ENCODE measurements at places on chromosomes 2 and 18.

DNA sequence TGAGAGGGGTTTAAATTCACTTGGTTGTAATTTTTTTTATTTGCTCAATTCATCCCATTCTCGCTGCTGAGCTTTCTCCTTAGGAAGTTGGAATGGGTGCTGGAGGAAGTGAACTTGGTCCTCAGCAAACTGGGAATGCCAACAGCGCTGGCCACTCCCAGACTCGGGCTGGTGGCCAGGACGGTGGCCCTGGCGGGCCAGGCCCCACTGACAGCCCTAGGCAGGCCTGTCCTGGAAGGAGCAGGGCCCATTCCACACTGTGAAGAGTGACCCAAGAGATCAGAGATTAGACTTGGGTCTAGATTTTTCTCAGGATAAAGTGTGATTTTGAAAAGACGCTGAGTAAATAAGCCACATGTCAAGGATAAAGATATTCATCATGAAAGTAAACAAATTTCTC is 132.7 kb downstream of the HDAC4 start:
- DNase-seq, result no peak

DNA sequence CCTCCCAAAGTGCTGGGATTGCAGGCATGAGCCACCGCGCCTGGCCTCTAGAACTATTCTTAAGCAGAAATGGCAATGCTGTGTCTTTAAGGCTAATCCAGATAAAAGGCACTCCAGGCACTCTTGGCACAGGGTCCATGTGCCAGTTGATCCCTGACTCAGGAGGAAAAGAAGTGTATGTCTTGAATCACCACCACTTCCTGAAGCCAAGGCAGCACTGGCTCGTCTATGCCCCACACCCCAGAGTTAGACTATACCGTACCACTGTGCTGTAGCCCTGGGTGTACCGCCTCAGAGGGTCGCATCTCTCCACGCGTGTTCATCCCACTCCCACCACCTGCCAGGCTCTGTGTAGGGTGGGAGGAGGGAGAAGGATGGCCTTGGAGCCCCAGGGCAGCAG is 9.0 kb downstream of the TNFRSF11A start:
- DNase-seq, result no peak

DNA sequence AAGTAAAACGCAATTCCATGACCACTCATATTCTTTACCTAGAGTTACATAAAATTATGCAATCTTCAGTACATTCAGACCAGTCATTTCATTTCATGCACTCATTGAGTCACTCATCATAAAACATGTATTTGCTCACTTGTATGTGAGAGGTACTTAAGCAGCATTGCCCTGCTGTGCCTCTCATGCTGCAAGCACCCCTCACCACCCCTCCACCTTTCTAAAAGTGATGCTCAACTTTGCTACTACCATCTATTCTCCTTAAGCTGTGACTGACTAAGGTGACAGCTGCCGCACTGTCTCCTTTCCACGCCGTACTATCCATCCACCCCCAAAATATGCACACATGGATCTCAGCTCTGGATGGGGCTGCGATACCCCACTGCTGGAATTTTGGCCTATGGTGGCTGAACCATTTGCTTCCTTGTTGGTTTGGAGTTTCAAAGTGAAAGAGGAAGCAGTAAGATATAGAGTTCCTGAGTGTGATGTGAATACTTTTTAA is 7.2 kb downstream of the ARHGAP25 start:
- DNase-seq, result no peak

DNA sequence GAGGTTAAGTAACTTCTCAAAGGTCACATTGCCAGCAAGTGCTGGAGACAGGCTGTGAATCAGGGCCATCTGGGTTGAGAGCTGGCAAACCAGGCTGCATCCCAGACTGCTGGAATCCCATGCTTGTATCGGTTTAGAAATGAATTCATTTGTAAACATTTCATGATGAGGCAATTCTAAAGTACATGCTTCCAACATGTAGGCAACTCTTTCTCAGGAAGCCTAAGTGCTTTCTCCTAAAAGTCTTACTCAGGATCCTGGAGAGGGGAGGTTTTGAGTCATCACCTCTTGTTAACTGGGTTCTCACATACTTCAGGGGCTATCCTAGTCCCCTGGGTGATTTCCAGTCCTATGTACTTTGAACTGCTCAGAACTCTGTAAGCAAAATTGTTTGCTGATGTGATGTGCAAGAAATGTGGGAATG is 416.5 kb downstream of the MEIS1 start:
- DNase-seq, result no peak

DNA sequence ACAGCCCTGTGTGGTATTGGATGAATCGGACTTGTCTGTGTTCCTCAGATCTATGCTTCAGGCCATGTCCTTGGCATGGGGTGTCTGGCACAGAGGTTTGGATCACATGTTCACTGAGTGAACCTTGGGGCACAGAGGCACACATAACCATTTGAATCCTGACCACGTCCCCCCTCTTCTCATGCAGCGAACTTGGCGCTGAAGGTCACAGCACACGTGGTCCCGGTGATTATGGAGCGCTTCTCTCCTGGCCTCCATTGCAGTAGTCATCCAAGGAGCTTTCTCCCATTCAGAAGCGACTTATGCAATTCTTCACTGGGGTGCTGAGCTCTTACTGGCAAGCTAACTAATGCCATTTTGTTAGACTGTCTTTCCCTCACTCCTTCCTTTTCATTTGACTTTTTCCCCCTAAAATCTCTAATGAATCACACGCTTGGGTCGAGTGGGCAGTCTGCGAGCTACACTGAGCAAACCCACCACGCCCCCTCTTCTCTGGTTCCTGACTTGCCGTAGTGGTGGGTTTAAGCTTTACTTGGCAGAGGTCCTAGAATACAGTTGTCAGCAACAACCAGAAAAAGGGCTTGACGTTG is 59.4 kb downstream of the KCNG2 start:
- DNase-seq, result no peak

- DNase-seq, result no peak
Measured at GRCh38 chr18:57231864-57232263, 85.0 kb downstream of the BOD1L2 start.

- DNase-seq, result no peak
Measured at GRCh38 chr2:94960751-94961150, 64.8 kb upstream of the MAL start.

DNA sequence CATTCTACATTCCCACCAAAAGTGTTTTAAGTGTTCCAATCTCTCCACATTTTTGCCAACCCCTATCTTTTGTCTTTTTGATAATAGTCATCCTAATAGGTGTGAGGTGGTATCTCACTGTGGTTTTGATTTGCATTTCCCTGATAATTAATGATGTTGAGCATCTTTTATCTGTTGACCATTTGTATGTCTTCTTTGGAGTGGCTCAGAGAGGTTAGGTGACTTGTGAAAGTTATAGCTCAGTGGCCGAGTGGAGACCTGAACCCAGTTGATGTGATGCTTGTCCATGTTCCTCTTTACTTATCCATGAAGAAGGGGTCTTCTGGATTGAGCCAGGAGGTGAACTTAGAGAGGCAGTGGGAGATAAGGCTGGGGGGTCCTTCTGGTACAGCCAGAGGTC is 78.8 kb downstream of the DDX1 start:
- DNase-seq, result no peak

DNA sequence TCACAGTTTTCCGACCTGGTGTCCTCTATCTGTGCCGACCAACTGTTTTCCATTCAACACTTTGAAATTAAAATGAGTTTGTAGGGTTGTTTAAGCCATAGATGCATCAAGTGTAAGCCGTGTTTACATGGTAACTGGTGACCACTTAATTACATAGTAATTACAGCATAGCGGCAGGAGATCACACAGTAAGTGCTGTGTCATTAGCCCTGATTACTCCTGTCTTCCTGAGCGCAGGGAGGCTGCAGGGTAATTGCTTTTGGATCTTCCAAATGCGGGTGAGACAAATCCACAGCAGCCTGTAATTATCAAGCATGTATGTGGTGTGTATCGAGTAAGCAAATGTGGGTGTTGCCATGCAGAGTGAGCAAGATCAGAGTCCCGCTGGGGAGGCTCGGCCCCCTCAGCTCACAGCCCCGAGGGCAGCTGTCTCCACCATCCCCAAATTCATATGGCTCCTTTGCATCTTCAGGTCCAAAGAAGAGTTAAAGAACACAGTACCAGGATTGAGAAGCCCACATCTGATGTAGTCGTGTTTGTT is 71.5 kb upstream of the HDAC4 start:
- no peak for DNase-seq

GRCh38 chr2:209663139-209663538 is 108.5 kb upstream of the UNC80 start:
- DNase-seq, result no peak

- no peak for DNase-seq
Measured at GRCh38 chr18:111306-112014, 46.9 kb upstream of the USP14 start.

GRCh38 chr2:97831121-97831520 is 117.7 kb downstream of the ZAP70 start:
- DNase-seq, result no peak

DNA sequence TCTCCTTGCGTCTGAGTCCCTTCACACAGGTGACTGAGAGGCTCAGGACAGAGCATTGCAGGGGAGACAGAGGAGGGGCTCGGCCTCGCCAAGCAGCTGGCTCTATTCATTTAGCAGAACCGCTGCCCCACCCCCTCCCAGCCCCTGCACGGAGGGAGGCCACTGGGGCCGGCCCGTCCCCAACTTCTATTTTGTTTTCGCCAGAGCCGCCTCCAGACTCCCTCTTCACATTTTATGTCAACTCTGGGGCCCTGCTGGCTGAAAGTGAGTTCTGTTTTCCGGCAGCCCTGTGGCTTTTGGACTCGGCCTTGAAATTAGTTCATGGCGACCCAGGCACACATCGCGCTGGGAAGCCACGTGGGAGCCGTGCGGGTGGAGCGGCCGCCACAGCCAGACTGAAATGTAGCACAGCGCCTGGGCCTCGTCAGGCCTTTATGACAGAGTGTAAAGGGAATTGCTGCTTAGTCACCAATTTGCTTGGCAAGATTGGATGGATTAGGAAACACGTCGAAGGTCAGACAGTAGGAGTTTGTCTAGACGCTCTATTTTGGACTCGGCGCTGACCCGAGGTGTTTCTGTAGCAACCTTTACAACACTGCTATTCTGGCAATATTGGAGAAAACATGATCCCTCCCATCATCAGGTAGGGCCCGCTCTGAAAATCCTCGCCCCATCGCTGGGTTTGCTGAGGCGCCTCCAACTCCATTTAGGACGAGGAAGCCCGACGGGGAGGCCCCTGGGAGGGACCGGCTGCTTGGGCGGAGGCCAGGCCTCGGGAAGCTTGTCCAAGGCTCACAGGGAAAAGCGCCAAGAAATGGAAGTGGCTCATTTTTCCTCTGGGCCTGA is 90.7 kb upstream of the CTDP1 start:
- DNase-seq, result no peak

- no peak for DNase-seq
Measured at GRCh38 chr18:26255695-26256622, 29.7 kb downstream of the TAF4B start.

- DNase-seq, result no peak
Measured at GRCh38 chr2:168913495-168913894, 12.4 kb downstream of the G6PC2 start.

- no peak for DNase-seq
Measured at GRCh38 chr2:120885321-120885720, 149.7 kb downstream of the GLI2 start.

DNA sequence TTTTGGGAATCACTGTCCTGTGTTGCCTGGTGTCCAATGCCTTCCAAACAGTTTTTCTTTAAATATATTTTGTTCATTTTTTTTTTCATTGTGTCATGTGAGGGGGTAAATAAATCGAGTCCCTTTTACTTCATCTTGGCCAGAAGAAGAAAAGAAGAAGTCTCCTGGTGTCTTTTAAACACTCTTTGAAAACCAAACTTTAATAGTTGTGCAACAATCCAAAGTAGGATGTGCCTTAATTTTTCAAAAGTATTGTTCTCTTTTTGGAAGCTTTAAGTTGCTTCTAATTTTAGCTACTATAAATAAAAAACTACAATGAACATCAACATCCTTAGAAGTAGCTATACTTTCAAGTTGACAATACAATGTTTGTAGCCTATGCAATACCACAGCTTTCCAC is 154.9 kb downstream of the ATAD2B start:
- DNase-seq, result no peak

DNA sequence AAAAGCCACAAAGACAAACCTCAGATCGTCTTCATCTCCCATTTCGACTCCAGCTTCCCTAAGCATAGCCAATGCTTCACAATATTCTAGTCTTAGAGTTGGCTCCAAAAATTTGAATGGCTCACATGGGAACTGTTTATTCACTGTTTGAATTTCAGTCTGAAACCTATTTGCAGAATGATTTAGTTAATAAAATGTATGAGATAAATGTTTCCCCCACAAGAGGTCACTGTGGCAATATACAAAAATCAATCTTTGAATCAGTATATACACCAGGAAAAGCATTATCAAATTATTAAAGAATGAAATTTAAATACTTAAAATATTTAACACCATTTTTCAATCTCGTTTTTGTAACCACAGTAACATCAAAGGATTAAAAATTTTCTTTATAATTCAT is 40.0 kb upstream of the MCM6 start:
- no peak for DNase-seq

- DNase-seq, result no peak
Measured at GRCh38 chr18:7924616-7925015, 357.5 kb downstream of the PTPRM start.

GRCh38 chr2:215357660-215358059 is 45.8 kb downstream of the ATIC start:
- DNase-seq, result no peak

DNA sequence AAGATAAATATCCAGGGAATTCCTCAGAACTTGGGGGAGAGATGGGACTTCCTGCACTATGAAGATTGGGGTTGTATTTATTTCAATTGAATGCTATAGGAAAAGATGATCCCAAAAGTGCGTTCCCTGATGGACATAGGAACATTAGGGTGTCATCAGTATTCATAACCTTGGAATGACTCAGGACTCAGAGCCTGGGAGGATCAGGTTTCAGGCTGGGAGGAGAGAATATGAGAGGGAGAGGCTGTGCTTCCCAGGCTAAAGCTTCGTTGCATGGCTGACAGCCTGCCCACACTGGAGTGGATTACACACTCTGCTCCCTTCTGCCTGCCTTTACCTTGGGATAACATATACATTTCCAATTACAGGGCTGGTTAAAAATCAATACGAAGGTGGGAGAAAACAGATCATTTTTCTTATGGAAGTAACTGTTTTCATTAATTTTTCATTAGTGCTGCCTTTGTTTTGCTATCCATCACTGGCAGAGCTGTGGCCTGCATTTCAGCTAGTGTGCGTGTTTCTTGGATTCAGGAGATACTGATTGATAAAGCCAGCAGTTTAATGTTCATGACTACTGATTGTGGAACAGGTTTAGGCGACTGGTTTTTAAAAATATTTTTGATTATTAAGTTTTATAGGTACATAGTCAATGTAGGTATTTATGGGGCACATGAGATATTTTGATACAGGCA is 118.7 kb downstream of the KCTD1 start:
- no peak for DNase-seq
